H1 (cell line): ENCODE measurements at places on chromosomes 4 and X. TPM values are rescaled to one million over a fixed set of nuclear protein-coding genes. Genes with fewer than 3 reads are reported as not detected.

RAI2 gene
- polyA plus RNA-seq = 0.60 and 0.96 TPM in 2 replicates

SPANXN4 gene
- not detected in 2 replicates for polyA plus RNA-seq

OTC gene
- not detected in 2 replicates for polyA plus RNA-seq

VCX3B gene
- polyA plus RNA-seq = not detected in 2 replicates

WFS1 gene
- polyA plus RNA-seq = 43.1 and 55.7 TPM in 2 replicates

SPIN2A gene
- 2.5 and 3.2 TPM in 2 replicates for polyA plus RNA-seq

RASL11B gene
- polyA plus RNA-seq = 43.4 and 49.8 TPM in 2 replicates

STX18 gene
- polyA plus RNA-seq = 9.8 and 14.6 TPM in 2 replicates

XAGE2 gene
- not detected in 2 replicates for polyA plus RNA-seq

FGF16 gene
- 0.50 and 0.61 TPM in 2 replicates for polyA plus RNA-seq

NUP62CL gene
- 6.2 and 7.5 TPM in 2 replicates for polyA plus RNA-seq

NOX1 gene
- not detected in 2 replicates for polyA plus RNA-seq

AWAT2 gene
- polyA plus RNA-seq = not detected in 2 replicates
